ENCODE measurements at places on chromosomes 7 and 10.

- DNase-seq = no peak
These were observed 37.3 kb downstream of the ADAM12 start for GRCh38 chr10:126351021-126351420.

- no peak for DNase-seq
These were observed 6.6 kb upstream of the INSIG1 start for GRCh38 chr7:155291045-155291530.

GRCh38 chr10:27578316-27578715 is 74.2 kb downstream of the RAB18 start:
- DNase-seq = no peak

DNA sequence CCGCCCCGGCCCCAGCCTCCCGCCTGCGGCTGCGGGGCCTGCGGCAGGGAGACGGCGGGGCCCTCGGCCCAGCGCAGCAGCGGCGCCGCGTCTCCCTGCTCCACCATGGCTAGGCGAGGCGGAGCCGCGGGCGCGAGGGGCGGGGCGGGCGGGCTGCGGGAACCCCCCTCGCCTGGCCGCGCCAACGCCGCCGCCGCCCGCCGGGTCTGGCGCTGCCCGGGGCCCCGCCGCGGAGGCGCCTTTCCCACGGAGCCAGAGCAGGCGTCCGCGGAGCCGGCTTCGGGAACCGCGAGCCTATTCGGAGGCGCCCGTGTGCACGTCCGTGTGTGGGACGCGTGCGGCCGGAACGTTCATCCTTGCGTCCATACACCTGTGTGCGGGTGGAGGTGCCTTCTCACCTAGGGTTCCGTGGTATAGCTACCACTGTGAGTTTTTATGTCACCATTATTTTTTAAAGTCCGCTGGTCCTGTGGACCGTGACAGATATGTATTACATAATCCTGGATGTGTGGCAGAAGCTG is at the start of gene DENND11:
Gene DENND11, minus strand, starts transcription at position 120 of the 521 bp plus-strand sequence. Its CDS starts 13 bp downstream, at position 107.
- DNase-seq = peak; percentile 79

- DNase-seq = no peak
These were observed 918.1 kb upstream of the SORCS1 start for GRCh38 chr10:108082596-108082995.

DNA sequence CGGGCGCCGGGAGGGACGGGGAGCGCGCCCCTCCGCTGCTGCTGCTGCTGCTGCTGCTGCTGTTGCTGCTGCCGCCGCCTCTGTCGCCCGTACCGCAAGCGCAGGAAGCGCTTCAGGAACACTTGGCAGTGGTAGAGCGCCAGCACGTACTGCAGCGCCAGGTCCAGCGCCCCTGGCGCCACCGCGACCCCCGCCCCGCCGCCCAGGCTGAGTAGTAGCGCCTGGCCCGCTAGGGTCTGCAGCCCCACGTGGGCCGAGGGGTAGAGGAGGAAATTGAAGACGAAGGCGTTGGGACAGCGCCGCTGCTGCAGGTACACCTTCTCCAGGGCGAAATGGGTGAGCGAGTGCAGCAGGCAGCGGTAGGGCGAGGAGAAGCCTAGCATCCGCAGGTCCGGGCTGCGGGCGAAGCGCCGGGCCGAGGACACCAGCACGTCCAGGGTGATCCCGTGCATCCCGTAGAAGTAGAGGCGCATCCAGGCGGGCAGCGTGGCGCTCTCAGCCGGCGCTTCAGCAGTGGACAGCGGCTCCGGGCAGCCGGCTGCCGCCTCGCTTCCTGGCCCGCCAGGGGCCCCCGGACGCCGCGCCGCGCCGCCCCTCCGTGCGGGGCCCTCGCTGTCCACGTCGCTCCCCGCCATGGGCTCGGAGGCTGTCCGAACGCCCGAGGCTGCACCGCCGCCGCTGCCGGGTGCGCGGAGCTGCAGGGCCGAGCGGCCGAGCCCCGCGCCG is at the start of gene TMEM229A:
Gene TMEM229A, minus strand, starts transcription at position 699 of the 726 bp plus-strand sequence. Its CDS starts 64 bp downstream, at position 635.
- peak; percentile 48 for DNase-seq

- DNase-seq = peak; percentile 41
These were observed 1007.6 kb downstream of the ANKRD7 start for GRCh38 chr7:119232091-119232490.

- no peak for DNase-seq
These were observed 1.3 kb downstream of the UBE2H start for GRCh38 chr7:129951226-129952085.

GRCh38 chr10:58414270-58415041 is 29.2 kb downstream of the TFAM start:
- DNase-seq = no peak

- no peak for DNase-seq
These were observed 6.3 kb downstream of the C7orf57 start for GRCh38 chr7:48041653-48041970.

- DNase-seq = no peak
These were observed 572.6 kb downstream of the IPMK start for GRCh38 chr10:57694956-57695608.

- no peak for DNase-seq
These were observed 62.0 kb upstream of the NAMPT start for GRCh38 chr7:106346678-106347217.

DNA sequence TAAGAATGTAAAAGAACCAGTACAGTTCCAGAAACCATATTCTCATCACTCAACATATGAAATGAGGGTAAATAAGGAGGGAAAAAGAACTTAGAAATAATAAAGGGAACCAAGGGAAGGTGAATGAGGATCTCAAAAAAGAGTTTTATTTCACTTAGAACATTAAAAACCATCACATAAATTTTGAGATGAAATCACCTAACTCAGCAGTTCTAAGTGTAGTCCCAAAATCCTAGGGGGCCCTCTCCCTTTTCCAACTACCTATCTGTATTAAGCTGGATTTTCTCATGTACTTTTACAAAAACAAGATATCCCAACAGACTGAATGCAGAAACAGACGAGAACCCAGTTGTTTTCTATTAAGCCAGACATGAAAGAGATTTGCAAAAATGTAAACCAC is 3.2 kb downstream of the ZCWPW1 start:
- no peak for DNase-seq

GRCh38 chr10:17431871-17432311 is 22.5 kb downstream of the ST8SIA6 start:
- no peak for DNase-seq

DNA sequence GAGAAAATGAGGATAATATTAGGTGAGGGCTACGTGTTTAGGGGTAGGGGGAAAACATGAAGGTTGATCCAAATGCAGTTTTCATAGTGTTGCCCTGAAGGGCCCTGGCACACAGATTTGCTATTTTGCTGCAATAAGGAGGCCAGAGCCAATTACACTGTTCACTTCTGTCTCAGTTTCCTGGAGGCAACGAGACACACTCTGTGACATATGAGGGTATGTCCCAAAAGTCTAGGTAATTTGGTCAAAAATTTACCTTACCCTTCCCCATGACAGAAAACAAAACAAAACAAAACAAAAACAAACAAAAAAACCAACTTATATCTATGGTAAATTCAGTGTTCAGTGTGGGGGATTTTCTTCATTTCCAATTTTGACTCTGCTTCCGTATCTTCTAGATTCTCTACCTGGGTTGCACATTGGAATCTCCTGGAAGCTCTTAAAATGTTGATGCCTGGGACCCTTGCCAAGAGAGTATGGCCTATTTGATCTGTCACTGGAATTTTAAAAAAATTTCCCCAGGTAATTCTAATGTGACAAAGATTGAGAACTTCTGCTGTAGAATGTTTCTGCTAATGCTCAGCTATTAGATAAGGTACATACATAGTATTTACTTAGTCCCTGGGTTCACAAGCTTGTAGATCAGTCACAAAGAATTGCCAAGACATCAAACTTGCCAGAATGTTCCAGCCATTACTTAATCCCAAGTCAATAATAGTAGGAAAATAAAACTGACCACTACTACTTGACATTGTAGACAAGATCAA is 139.5 kb downstream of the SEMA3E start:
- DNase-seq = no peak

DNA sequence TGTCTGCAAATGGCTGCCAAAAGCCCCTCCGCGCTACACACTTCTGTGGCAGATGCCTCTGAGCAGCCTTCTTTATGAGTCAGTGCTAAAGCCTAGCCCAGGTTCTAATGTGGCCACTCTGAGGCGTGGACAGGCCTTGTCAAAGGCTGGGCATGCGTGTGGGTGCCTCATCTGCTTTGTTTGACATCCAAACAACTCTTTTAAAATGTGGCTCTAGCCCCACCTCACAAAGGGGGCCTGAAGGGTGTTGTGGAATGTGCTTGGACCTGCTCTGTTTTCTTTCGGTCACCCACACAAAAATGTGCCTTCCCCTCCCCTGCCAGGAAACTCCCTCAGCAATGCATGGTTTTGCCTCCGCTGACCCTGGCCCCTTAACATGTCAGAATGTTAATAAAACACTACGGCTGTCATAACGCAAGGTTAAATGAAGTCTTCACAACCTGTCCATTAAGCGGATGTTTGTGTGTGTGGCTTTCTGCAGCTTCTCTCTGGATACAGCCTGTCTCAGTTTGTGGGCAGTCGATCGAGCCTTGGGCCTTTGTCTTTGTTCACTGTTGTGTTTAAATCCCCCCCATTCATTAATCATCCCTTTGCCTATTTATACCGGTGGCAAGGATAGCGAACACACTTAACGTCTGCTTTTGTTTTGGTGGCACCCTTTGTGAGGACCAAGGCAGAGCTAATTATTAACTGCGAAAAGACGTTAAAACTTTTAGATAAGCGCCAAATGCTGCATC is 718.9 kb downstream of the LRMDA start:
- no peak for DNase-seq

GRCh38 chr7:96183163-96183670 is 138.7 kb downstream of the SLC25A13 start:
- DNase-seq = peak; percentile 19

Measured in cerebellum (tissue), 4 donors.